ENCODE measurements at places on chromosomes 1 and 21. TPM values are rescaled to one million over a fixed set of nuclear protein-coding genes. Genes with fewer than 3 reads are reported as not detected.

DNA sequence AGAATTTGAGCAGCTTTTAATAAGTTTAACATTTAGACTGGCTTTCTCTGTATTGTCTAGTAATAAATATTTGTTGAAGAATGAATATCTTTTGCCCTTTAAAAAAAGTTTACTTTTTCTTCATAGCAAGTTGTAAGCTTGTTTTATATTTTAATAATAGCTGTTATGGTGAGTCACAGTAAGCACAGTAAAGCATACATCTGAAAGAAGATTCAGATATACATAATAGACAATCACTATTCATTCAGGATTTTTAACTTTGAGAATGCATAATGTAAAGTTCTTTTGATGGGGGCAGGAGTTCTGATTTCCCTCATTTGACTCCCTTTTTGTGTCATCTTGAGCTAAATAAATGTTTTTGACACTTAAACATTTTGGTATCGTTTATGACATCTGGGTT lies 66.0 kb downstream of the ZMYM4 start:
- no peak for DNase-seq

- no peak for DNase-seq
Observed at GRCh38 chr1:194081444-194081843, 895.0 kb upstream of the B3GALT2 start.

DNA sequence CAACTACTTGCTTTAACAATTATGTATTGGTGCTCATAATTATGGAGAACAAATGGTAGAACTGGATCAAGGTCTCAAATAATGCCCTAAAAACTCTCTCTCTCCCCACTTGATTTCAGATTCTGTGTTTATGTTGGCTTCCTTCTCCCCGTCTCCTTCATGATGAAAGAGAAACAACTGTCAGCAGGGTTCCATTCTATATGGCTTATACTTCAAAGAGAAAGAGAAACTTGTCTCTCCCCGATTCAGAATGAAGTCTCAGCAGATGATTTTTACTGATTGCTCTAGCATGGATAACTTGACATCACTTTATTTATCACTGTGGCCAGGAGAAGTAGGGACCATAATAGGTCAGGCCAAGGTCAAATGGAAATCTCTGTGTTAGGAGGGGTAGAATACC lies 575.6 kb downstream of the AGBL4 start:
- DNase-seq: no peak

GRCh38 chr1:226185141-226186036 lies 1.2 kb downstream of the ACBD3 start:
- DNase-seq: no peak

DNA sequence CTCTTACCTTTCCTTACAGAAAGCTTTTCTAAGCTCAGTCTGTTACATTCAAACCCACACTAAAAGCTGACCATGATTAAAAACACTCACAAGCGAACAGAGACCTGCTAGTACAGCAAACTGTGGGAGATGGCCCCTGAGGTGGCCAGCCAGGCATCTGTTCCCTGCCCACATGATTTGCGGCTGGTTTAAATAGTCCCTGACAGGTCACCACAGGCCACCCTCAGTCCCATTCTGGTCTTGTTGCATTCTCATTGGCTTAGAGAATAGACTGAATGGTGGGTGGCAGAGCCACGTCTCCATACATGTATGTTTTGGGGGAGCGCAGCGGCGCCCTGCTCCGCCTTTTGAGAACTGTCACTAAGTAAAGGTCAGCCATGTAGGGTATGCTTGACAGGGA lies 2.3 kb upstream of the ACTA1 start:
- DNase-seq: no peak

GRCh38 chr1:115577513-115577912 lies 64.3 kb upstream of the VANGL1 start:
- no peak for DNase-seq

DNA sequence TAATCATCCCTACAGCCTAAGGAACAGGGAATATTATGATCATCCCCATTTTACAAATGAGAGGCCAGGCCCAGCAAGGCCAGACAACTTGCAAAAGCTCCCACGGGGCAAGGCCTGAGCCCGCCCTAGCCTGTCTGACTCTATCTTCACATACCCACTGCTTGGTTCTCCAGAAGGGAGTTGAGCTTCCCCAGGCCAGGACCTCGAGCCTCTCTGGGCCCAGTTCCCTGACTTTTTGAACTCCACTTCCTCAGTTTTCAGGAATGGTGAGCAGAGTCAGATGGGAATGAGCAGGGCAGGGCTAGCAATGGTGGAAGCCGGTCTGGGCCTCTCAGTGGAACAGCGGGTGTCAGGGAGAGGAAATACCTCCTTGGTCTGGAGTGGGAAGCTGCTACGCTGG lies 39.3 kb downstream of the CACNA1S start:
- DNase-seq: no peak

DNA sequence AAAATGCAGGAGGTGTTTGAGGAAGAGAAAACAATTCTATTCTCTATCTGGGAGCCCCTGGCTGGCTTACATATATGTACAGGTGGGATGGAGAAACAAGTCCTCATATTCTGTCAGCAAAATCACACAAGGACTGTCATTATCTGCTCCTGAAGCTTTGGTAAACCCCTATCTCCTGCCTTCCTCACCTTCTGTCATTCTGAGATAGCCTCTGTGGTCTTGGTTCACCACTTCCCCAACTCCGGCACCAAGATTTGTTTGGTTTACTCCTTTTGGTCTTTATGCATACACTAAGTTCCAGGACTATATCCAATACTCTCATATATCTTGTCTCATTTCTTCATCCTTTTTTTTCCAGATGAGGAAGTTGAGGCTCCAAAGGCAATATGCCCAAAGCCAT lies 551.1 kb downstream of the PLPP3 start:
- DNase-seq: no peak

GRCh38 chr1:220217383-220217988 lies 54.8 kb downstream of the RAB3GAP2 start:
- no peak for DNase-seq

GRCh38 chr1:159250638-159251216 lies 46.1 kb downstream of the ACKR1 start:
- DNase-seq: no peak

DNA sequence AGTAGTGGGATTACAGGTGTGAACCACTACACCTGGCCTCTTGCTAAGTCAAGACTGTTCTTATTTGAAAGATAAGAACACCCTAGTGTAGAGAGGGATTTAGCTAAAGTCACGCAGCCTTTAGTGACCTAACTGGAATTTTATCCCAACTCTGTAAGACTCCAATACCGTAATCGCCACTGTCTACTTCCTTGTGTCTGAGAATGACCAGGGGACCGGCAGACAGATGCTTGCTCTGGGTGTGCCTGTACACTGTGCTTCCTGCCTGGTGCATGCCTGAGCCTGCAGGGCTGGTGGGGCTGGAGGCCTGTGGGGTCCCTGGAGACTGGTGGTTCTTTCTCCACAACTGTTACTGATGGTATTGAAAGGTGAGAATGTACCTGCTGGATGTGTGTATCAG lies 15.3 kb downstream of the MFSD2A start:
- no peak for DNase-seq

DNA sequence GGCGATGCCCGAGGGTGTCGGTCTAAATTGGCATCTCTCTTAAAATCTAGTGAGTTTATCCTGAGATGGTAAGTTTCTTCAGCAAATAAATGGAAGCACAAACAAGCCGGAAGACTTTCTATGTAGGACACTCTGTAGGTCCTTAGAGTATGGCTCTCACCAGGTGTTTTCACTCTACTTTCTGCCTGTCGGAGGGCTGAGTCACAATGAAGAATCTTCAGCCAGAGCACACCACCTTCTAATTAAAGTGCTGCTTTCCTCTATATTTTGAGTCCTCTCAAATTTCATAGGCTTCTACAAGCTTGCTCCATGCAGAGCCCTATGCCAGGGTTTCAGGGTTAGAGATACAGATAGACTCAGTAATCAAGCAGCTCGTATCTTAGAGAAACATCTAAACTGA lies 27.1 kb downstream of the KCNK1 start:
- no peak for DNase-seq

DNA sequence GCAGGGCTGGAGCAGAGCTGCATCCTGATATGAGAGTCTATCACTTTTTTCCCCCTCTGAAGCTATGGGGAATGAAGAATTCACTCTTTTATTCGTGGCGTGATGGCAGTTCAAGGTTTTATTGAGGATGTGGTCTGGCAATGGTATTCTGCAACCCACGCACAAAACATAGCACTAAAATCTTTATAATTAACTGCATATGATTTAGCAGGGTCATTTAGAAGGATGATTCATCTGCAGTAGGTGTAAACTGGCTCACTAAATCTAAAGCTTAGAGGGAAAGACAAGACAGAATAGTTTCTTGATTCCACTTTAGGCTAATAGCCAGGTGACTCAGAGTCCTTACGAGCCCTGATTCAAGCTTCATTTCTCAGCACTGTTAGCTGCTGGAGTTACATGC lies 25.0 kb upstream of the CHRM3 start:
- DNase-seq: no peak

GRCh38 chr1:89578151-89578550 lies 53.5 kb downstream of the LRRC8B start:
- no peak for DNase-seq

- DNase-seq: no peak
Observed at GRCh38 chr1:50973875-50974617, 4.0 kb downstream of the CDKN2C start.

DNA sequence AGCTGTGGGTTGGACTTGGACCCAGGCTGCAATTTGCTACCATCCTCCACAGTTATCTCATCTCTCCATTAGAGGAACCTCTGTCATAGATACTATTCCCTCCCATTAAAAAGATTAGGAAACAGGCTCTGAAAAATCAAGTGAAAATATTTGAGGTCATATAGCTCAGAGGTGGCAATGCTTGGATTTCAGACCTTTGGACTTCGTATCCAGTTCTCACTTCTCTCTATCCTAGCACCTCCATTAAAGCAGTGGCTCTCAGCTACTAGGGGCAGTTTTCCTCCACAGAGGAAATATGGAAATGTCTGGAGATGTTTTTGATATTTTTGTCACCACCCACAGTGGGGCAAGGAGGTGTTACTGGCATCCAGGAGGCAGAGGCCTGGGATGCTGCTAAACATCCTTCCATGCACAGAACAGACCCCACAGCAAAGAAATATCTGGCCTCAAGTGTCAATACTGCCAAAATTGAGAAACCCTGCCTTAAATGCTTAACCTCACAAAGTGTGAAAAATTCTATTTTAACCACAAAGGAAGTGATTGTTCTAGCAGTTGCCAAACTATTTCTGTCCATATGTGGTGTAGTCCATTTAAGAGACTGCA lies 54.1 kb downstream of the C8A start:
- no peak for DNase-seq

GRCh38 chr1:183301239-183301638 lies 115.2 kb downstream of the LAMC2 start:
- DNase-seq: no peak

DNA sequence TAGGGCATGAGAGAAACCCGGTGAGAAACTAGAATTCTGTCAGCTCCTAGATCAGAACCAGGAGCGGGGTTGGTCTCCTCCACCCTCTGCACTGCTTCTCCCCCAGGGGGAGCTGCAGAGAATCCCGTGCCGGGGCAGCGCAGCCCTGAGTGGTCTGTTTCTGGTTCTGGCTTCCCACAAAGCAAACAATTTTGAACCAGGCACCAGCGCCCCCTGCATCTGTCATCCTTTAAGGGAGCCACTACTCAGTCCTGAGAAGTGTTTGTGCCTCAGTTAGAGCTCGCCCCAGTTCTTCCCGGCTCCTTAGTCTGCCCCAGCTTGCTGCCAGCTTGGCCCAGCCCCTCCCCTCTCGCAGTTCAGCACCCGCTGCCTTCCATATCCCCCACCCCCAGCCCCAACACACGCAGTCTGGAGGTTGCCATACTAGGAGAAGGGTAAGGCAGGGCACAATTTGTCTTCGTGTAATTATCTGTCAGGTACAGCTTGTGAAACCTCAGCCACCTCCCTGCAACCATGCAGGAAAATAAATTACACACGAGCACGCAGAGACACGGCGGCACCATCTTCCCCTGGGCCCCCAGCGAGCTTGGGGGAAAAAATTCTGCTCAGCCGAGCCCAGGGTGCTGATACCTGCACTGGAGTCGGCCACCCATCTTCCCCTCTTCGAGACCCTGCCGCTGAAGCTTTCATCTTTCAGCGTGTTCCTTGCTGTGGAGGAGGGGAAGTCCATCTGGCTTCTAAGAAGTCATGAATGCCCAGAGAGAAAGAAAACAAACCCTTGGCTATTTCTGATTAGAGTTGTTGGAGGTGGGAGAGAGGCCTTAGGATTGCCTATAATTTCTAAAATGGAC lies 62.6 kb upstream of the CD1D start:
- DNase-seq: peak; percentile 34

DNA sequence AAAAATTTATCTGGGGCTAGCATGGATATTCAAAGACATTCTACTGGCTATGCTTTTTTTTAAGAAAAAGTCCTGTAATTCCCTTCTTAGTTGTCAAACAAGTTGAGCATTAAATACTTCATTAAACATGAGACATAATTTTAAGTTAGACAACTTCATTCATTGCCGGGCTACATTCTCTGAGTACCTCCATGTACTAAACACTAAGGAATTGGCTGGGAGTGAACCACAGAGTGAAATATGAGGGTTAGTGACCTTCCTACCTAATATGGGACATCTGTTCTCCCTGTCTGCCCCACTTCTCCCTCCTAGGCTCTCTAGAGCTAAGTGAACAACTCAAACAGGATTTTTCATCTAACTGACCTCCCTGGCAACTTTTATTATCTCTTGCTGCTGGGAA lies 370.4 kb downstream of the VAV3 start:
- no peak for DNase-seq

DNA sequence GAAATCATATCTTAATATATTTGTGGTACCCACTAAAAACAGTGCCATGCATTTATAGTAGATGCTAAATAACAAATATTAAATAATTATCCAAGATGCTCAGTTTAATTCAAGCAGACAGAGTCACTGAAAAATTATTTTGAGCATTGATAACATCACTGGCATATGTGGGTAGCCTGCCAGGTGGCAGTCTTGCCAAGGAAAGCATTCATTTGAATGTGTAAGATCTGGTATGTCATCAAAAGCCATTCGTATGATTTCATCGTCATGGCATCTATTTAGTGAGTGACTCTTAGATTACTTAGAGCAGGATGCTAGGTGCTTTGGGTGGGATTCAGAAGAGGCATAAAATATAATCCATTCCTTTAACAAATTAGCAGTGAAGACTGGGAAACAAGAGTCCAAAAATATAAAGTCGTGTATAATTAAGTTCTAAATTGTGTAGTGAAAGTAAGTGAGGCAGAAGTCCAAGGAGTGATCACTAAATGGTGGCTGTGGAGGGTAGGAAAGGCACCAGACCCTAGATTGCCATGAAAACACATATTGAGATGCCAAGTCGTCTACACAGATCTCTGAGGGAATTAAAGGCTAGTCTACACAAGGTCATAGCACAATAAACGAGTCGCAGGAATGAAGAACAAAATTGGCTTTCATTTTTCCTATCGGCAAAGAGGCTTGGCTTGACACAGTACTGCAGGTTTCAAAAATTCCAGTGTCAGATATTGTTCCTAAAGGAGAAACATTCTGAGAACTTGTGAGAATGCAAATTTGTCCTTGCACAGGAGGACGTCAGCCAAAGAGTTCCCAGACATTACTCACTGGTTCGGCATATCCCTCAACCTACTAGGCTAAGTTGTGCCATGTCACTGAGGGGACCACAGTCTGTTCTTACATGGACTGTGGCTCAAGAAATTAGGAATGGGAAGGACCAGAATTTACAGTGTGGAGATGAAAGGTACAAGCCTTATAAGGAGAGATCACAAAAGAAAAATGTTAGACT lies 130.8 kb downstream of the LYPLAL1 start:
- no peak for DNase-seq

Gene SNRNP40
- total RNA-seq: 72.0 TPM

Gene ADAMTS5
- 3.2 TPM for total RNA-seq

Gene PLEKHO1
- 87.6 TPM for total RNA-seq

Gene SMG5
- total RNA-seq: 114 TPM

Gene EDEM3
- 37.5 TPM for total RNA-seq

Gene ATAD3C
- total RNA-seq: 1.9 TPM

Gene DPYD
- 9.0 TPM for total RNA-seq

Gene IQCC
- total RNA-seq: 5.1 TPM
